ENCODE measurements at places on chromosomes 1 and 21. TPM values are rescaled to one million over a fixed set of nuclear protein-coding genes. Genes with fewer than 3 reads are reported as not detected.

DNA sequence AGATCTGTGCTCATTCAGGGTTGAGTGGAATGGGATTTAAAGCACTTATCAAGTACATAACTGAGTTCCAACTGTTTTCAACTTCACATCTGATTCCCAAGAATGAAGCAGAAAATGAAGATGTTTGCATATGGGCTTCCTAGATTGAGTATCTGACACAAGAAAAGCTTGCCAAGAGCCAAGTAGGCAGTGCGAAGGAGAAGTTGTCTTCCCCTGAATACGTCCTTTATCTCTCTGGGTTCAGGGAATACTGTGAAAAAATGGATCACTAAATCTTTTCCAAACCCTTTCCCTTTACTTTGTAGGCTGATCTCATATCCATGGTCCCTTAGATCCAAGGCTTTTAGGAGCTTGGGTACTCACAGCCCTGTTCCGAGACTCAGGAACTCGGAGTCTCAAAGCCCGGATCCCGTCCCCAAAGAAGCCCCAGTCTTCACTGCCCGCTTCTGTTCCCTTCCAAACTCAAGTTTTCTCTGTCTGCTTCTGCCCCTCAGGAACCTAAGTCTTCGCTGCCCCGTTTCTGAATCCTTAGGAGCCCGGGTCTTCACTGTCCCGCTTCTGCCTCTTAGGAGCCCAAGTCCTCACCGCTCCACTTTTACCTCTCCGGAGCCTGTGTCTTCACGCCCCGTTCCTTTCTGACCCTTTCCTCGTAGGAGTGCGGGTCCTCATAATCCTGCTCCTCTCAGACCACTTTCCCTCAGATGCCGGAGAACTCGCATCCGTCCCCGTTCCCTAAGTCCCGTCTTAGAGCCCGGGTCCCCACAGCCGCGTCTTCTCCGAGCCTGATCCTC lies 616 bp downstream of the TAF12 start:
- DNase-seq = no peak

DNA sequence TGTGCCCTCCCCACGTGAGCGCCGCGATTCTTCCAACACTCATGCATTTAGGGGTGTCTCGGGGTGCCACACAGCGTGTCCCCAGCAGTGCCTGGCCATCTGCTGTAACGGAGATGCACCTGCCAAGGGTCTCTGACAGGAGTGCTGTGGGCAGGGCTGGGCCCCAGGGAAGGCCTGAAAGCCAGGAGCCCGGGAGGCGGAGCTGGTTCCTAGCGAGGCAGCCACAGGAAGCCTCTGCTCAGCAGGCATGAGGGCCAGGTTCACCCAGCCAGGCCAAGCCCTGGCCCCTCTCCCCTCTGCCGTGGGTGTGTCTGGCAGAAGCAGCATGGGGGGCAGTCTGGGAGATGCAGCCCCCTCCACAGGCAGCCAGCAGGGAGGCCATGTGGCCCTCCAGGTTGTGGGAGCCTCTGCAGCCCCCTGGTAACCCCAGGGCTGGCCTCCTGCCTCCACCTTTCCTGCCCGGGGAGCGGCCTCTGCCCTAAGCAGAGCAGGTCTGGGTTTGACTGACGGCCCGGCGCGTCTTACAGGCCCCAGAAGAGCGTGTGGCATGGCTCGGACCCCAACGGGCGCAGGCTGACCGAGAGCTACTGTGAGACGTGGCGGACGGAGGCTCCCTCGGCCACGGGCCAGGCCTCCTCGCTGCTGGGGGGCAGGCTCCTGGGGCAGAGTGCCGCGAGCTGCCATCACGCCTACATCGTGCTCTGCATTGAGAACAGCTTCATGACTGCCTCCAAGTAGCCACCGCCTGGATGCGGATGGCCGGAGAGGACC lies 30.4 kb downstream of the SLC19A1 start:
- DNase-seq = no peak

DNA sequence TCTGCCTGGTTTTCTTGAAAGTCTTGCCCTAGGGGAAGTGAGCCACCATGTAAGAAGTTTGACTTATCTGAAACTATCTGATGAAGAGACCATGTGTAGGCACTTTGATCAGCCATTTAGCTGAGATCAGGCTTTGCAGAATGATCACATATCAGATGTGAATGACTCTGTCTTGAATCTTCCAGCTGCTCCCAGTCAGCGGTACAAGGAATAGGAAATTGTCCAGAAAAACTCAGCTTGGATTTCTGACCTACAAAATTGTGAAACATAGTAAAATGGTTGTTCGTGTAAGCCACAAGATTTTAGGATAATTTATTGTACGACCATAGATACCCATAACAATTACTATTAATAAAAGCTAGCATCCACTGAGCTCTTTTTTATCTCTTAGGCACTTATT lies 41.9 kb upstream of the NTNG1 start:
- no peak for DNase-seq

DNA sequence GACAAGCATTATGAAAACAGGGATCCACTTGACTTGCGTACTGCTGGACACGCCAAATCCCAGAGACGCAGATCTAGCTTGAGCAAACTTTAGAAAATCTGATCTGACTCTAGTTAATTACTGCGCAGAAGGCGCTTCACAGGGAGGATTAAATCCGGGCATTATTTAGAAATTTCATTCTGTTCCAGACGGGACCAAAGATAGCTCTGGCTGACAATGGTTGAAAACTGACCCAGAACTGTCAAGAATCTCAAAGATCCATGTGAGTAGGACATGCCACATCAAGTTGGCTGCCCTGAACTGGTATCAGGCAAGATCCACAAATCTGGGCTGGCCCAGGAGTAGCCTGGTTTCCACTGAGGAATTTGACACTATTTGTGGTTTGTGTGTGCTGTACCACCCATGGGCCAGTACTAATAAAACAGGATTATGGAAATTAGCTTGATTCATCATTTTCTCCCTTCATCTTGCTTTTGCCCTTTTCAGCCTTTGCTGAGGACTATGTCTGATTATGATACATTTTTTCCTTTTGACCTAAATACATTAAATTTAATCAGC lies 171.0 kb downstream of the VAV3 start:
- no peak for DNase-seq

GRCh38 chr1:6386371-6386949 lies 7.1 kb downstream of the ACOT7 start:
- no peak for DNase-seq

GRCh38 chr1:17531343-17531681 lies 8.2 kb upstream of the ARHGEF10L start:
- no peak for DNase-seq

DNA sequence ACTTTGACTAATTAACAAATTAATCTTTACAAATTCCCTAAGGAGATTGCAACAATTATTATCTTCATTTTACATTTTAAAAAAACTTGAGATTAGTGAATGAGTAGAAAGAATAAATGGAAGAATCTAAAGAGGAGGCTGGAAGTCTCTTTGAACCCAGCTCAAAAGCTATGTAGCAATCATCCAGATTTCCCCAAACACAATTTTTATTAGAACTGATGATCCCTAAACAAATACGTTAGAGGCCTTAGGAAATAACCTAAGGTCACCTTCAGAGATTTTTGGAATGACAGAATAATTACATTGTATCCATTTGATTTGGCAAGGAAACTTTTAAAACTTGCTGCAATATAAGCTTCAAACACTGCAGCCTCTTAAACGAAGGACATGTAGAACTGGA lies 242.4 kb upstream of the LYPLAL1 start:
- no peak for DNase-seq

GRCh38 chr1:9844106-9844505 lies 20.3 kb upstream of the CLSTN1 start:
- no peak for DNase-seq

Gene TMEM200B
- 1.1 TPM for total RNA-seq

GRCh38 chr1:225827076-225827475 lies 17.2 kb downstream of the EPHX1 start:
- no peak for DNase-seq

Gene PRELP
- total RNA-seq = not detected

- DNase-seq = peak; percentile 45
Measured at GRCh38 chr1:183685112-183685713, 32.1 kb upstream of the APOBEC4 start.

Gene RPS6KC1
- 5.3 TPM for total RNA-seq

GRCh38 chr1:87840767-87841166 lies 512.1 kb downstream of the LMO4 start:
- DNase-seq = no peak

DNA sequence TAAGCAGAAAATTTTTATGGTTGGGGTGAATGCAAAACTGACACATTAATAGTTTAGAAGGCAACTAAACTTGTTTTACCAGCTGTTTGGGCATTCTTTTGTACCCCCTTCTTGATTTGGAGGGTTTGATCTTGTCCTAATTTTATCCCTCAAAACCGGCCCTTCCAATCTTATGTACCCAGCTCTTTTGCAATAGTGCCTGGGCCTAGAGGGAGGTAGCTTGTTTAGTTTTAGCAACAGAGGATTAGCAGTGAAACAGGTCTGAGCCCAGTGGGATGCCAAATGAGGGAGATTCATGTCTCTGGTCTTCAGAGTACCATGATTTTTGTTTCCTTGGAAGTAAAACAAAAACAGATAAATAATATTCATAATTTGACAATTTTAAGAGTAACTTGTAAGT lies 45.1 kb downstream of the CRP start:
- DNase-seq = no peak

Gene SPRR1B
- total RNA-seq = not detected

DNA sequence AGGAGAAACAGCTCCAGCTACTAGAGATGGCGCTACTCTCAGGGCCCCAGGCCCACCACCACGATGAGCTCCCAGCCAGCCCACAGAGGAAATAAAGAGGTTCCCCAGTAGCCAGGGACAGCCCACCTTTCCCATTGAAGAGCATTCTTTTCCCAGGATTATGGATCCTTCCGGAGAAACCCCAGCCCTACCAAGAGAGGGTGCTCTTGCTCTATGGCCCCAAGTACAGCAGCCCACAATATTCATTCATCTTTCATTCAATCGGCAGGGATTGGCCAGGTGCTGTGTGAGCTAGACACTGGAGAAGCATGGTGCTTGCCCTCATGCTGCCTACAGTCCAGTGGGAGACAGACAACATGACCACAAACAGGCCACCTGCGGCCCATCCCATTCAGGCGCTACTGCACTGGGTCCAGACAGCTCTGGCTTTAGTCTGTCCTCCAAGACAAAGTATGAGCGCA lies 29.9 kb downstream of the PMVK start:
- DNase-seq = no peak

DNA sequence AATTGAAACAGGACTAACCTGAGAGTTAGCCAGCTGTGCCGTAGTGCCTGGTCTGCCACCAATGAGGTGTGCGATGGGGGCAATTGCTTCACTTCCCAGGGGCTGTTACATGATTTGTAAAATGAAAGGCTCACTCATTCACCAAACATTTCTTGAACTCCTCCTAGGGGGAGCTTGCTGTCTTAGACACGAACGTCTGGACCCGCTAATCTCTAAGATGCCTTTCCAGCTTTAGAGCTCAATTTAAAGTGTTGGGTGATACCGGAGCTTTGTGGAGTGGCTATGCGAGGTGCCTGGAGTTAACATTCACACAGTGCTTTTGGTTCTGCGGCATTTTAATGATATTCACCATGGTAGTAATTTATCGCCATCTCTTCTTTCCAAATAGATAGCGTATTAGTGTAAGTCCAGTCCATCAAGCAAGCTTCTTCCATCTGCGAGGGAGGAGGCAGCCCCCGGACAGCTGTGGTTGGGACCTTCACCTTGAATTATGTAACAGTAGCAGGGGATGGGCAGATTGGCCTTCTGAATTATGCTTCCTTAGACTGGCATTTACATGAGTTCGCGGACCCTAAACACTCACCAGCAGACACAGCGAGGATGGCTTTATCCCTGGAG lies 179.9 kb downstream of the ADSS2 start:
- DNase-seq = no peak

GRCh38 chr1:55997536-55997935 lies 581.8 kb downstream of the PLPP3 start:
- DNase-seq = no peak

- DNase-seq = no peak
Measured at GRCh38 chr1:67019600-67020136, 34.3 kb downstream of the SLC35D1 start.

Gene MUL1
- 12.0 TPM for total RNA-seq

GRCh38 chr1:215226757-215227156 lies 144.2 kb downstream of the KCNK2 start:
- no peak for DNase-seq

Gene MACF1
- total RNA-seq = 201 TPM

GRCh38 chr21:45580181-45580575 lies 37.9 kb upstream of the SLC19A1 start:
- DNase-seq = no peak

Gene PALMD
- total RNA-seq = not detected

Gene LCE3E
- not detected for total RNA-seq

- DNase-seq = no peak
Measured at GRCh38 chr1:226675715-226676357, 63.2 kb downstream of the ITPKB start.

GRCh38 chr1:8090241-8090702 lies 64.2 kb upstream of the ERRFI1 start:
- no peak for DNase-seq
